ENCODE measurements at places on chromosomes 1 and 21.
A peak's percentile ranks its signal among the peaks of the same experiment; 100 is the strongest.

GRCh38 chr1:201505503-201505890 is 1.4 kb downstream of the CSRP1 start:
- DNase-seq, result no peak

DNA sequence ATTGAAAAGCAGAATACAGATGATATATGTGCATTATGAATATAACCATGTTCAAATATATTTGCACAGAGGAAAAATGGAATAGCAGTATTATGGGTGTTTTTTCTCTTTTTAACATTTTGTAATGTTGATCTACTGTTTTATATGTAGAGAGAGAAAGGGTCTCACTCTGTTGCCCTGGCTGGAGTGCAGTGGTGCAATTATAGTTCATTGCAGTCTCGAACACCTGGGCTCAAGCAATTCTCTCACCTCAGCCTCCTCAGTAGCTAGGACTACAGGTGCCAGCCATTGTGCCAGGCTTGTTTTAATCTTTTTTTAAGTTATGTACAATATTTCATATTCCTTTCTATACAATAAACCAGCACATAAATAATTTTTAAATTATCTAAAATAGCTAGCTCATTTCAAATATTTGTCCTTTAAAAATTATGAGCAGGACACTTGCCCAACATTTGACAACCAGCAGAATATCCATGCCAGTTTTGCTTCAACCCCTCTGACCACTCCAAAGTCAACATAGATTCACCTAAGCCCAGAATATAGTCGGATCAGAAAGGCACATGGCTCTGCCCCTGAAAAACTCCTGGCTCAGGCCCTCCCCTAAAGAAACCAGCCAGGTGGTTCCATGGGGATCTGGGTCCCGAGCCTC is 29.8 kb downstream of the ZNF281 start:
- DNase-seq, result no peak

DNA sequence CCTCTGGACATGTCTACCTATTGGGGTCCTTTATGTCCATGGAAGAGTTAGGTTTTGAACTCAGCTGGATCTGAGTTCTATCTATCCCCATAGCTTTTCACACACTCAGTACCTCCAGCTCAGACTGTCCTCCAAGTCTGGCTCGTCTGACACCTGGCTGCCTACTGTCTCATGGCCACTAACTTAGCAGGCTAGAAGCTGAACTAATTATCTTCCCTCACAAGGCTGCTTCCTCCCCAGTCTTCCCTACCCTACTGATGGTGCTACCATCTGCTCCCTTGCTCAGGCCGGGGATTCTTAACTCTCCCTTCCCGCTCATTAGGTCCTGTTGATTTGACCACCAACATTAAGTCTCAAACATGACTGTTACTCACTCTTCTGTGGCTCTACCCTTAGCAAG is 13.4 kb downstream of the VANGL2 start:
- no peak for DNase-seq

- DNase-seq, result no peak
Observed at GRCh38 chr1:29239142-29239541, 2.8 kb downstream of the PTPRU start.

GRCh38 chr1:160260406-160261382 is 1.7 kb downstream of the DCAF8 start:
- DNase-seq, result no peak

GRCh38 chr1:29956349-29957030 is 720.2 kb downstream of the PTPRU start:
- no peak for DNase-seq

GRCh38 chr1:55305735-55306134 is 90.6 kb upstream of the USP24 start:
- no peak for DNase-seq

- peak; percentile 47 for DNase-seq
Observed at GRCh38 chr1:178541829-178542553, 29.1 kb downstream of the TEX35 start.

DNA sequence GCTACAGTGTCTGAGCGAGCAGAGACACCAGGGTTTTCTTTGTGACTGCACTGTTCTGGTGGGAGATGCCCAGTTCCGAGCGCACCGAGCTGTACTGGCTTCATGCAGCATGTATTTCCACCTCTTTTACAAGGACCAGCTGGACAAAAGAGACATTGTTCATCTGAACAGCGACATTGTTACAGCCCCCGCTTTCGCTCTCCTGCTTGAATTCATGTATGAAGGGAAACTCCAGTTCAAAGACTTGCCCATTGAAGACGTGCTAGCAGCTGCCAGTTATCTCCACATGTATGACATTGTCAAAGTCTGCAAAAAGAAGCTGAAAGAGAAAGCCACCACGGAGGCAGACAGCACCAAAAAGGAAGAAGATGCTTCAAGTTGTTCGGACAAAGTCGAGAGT is 2.7 kb downstream of the ZBTB18 start:
- no peak for DNase-seq

Measured in frontal cortex (tissue), 4 donors.